ENCODE measurements at places on chromosomes 3 and 15.

- DNase-seq, result no peak
Observed at GRCh38 chr15:98395974-98396610, 252.2 kb upstream of the IGF1R start.

- no peak for DNase-seq
Observed at GRCh38 chr15:91997163-91997562, 143.7 kb downstream of the SLCO3A1 start.

DNA sequence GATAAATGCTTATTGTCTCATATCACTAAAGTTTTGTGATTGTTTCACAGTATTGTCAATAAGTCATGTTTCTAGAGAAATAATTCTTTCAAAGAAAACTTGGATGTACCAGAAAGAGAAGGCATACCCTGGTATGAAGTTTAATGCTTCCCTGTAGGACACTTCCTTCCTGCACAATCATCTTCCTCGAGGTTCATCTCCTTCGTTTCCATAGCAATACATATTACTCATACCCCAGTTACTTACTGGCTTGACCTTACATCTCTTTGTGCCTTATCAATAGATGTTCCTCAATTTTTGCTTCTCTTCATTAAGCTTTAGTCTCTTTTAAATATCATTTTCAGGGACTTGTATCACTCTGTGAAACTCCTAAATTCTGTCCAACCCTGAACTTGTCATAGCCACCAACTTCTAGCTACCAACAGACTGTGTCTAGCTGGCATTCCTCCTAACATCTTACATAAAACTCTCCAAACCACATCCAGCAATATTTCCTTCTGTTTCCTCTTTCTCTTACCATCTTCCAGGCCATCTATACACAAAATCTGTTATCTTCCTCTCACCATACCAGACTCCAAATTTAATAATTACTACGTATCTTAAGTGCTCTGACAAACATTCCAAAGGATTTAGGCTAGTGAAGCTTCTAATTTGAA lies 134.3 kb downstream of the GADL1 start:
- DNase-seq, result no peak

GRCh38 chr3:15500107-15500724 lies 21.3 kb downstream of the COLQ start:
- no peak for DNase-seq

DNA sequence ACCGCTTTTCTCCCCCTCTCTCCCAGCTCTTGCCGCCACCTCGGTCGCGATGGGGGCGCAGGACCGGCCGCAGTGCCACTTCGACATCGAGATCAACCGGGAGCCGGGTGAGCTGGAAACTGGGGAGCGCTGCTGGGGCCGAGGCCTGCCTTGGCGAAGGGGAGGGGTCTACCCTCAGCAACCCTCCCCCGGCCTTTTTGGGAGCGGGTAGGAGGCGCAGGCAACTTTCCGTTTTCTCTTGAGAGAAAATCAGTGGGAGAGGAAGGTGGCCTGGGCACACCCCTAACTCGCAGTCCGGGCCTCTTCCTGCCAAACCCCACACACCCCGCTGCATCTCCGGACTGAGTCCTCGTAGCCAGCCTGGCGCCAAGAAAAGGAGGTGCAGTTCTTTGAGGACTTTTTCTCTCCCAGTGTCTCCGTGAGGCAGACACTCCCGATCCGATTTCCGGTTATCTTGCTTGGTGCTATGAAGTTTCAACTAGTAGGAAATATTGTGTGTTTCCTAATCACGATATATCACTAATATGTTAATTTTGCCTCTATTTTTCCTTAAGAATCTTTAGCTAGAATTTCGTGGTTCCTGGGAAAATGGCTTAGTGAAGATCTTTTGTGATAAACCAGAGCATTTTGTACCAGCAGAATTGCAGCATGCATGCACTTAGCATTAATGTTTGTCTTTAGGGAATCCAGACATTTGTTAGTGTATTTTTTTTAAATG lies 631 bp downstream of the NKTR start:
- DNase-seq, result no peak

DNA sequence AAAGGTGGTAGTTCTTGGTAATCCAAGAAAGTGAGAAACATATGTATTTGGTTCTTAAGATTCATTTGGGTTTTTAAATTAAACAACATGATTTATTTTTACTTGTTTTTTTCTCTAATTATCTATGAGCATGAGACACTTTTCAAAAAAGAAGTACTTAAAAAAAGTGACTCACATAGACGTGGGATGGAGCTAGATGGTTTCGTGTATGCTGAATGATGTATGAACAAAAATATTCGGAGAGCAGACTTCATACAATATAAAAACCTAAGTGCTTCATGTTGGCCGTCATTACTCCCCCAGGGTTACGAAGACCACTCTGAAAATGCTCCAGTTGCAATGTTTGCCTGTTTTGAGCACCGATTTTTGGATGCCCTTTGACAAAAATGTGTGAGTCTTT lies 90.9 kb downstream of the RORA start:
- no peak for DNase-seq

DNA sequence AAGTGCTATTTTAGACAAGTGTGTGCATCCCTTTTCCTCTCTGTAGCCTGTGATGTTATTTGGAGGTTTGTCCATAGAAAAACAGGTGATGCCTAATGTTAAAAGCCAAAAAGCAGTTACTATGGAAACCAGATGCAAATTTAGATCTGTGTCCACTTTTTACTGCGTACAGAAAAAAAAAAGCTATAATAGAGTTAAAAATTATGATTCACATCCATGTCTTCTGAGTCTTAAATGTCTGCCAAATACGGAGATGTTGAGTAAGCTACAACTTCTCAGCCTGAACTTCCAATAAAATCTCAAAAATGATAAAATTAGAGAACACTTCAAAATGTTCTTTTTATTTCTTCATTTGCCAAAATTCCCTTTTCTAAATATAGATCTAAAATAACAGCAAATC lies 74.2 kb upstream of the GAP43 start:
- DNase-seq, result no peak

- DNase-seq, result no peak
Observed at GRCh38 chr15:57259568-57260040, 116.7 kb upstream of the CGNL1 start.

DNA sequence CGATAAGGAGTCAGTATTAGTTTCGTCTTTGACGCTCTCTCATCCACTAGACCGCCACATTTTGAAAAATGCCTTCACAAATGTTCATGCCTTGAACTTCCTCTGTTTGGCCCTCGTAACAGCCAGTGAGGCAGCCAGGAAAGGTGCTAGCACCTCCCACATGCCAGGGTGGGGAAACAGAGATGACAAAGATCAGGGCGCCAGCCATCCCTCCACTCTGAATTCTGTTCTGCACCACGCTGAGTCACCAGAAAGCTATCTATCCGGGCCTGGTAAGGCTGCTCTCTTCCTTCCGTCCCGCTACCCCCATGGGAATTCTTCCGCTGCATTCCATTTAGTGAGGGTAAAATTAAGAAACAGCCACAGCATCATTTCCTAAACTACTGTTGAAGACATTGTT lies 31.3 kb upstream of the BCL2L10 start:
- DNase-seq, result no peak

GRCh38 chr3:46981932-46982471 lies 2.5 kb downstream of the NBEAL2 start:
- no peak for DNase-seq

DNA sequence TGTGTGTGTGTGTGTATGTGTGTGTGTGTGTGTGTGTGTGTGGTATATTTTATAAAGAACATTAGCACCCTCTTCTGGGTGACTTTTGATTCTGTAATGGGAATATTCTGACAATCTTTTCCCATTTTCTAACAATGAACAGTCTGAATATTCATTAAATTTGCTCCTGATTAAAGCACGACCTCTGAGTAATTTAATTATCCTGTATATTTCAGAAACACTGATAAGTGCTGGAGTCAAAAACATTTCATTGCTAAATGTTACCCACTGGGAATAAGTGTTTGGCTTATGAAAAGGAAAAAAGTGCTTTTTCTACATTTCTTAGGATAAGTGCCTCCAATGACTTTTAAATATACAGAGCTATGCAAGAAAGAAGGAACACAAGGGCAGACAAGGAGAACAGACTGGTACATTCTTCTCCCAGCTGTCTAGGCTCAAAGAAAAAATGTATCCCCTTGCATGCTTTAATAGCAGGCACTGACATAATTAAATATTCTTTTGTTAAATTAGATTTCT lies 32.3 kb upstream of the SYNPR start:
- no peak for DNase-seq

DNA sequence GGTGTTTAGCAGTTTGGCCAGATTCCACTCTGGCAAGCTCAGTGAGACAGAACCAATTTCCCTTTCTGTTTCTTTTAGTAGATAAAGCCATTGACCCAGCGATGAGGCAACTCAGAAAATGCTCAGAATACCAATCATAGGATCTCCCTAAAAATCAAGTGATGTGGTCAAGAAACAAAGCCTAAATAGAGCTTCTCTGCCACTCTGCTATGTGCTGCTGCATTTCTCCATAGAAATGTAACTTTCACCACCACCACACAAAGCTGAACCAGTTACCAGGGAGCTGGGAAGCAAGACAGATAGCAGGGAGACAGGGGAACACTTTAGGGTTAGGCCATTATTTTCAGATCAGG lies 109.8 kb downstream of the RPL22L1 start:
- DNase-seq, result no peak

- no peak for DNase-seq
Observed at GRCh38 chr3:88324788-88325187, 175.0 kb downstream of the C3orf38 start.
